ENCODE measurements at places on chromosomes 1 and 21.

DNA sequence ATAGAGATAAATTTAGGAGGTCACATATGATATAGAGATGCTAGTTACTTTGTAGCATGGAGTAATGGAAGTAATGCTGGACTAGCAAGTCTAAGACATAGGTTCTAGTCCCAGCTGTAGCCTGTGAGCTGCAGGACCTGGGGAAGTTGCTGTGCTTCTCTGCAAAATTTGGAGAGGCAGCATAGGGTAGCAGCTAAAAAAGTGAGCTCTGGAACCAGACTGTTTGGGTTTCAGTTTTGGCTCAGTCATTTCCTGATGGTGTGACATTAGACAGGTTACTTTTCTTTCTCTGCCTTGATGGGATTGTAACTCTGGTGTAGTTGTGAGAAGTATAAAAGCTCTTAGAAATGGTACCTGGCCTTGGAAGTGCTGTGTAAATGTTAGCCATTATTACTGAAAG, 3.3 kb downstream of the METTL13 start:
- no peak for DNase-seq

GRCh38 chr1:170284951-170285350, 139.2 kb downstream of the NTMT2 start:
- no peak for DNase-seq

DNA sequence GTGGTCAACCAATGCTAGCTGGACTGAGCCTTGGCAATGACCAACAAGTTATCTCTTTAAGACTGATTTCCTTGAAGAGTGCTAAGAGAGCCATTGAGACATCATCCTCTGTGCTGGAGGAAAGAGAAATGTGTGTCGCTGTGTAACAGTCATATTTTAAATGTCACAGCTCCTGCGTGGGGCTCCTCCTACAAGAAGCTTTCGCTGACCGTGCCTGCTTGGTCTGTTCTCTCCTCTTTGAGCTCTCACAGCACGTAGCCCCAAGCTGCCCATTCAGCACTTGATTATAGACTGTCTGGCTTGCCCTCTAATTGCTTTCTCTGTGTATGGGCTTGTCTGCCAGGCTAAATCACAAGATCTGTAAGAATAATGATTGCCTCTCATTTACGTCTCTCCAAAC, 221.3 kb downstream of the FOXD2 start:
- DNase-seq = no peak

- no peak for DNase-seq
Measured at GRCh38 chr21:42747276-42747701, 93.9 kb downstream of the PDE9A start.

GRCh38 chr1:53696990-53697389, 42.0 kb downstream of the GLIS1 start:
- DNase-seq = no peak

- DNase-seq = no peak
Measured at GRCh38 chr1:236657398-236657797, 28.9 kb upstream of the ACTN2 start.

DNA sequence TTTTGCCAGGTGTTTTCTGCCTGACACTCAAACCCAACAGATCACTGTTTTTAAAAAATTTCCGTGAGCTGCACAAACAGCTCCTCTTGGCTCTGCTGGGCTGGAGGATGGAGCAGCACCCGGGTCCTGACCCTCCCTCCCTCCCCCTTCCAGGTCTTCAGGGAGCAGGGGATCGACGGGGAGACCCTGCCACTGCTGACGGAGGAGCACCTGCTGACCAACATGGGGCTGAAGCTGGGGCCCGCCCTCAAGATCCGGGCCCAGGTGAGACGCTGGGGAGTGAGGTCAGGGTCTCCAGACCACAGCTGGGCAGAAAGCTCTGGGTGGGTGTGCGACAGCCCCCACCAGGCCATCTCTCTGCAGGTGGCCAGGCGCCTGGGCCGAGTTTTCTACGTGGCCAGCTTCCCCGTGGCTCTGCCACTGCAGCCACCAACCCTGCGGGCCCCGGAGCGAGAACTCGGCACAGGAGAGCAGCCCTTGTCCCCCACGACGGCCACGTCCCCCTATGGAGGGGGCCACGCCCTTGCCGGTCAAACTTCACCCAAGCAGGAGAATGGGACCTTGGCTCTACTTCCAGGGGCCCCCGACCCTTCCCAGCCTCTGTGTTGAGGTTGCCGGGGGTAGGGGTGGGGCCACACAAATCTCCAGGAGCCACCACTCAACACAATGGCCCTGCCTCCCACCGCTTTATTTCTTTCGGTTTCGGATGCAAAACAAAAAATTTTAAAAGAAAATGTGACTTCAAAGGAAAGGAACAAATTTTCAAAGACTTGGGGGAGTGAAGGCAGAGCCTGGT, 15.3 kb downstream of the NOC2L start:
- no peak for DNase-seq

- no peak for DNase-seq
Measured at GRCh38 chr1:162390396-162391185, 9.1 kb downstream of the C1orf226 start.

- no peak for DNase-seq
Measured at GRCh38 chr1:227849251-227849650, 33.8 kb downstream of the PRSS38 start.

DNA sequence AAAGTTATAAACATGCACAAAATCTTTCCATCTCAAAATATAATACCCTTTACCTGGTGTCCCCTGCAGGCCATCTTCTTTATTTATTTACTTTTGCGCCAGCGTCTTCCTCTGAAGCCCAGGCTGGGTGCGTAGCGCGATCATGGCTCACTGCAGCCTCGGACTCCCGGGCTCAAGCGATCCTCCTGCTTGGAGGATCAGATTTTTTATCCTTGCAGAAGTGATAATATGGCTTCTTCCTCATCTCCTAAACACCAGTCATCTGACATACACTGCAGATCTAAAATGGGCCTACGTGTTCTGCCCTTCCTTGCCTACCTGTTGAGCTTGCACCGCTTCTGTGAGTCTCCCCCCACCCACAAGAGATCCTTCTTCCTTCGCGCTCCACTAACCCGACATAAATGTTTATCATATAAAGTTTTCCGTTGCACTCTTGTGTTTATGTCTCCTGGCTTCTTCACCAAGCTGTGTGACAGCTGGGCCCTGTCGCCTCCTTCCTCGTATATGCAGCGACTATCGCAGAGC, 506 bp upstream of the SRP9 start:
- no peak for DNase-seq

- DNase-seq = no peak
Measured at GRCh38 chr21:17386498-17386897, 126.3 kb upstream of the CXADR start.

DNA sequence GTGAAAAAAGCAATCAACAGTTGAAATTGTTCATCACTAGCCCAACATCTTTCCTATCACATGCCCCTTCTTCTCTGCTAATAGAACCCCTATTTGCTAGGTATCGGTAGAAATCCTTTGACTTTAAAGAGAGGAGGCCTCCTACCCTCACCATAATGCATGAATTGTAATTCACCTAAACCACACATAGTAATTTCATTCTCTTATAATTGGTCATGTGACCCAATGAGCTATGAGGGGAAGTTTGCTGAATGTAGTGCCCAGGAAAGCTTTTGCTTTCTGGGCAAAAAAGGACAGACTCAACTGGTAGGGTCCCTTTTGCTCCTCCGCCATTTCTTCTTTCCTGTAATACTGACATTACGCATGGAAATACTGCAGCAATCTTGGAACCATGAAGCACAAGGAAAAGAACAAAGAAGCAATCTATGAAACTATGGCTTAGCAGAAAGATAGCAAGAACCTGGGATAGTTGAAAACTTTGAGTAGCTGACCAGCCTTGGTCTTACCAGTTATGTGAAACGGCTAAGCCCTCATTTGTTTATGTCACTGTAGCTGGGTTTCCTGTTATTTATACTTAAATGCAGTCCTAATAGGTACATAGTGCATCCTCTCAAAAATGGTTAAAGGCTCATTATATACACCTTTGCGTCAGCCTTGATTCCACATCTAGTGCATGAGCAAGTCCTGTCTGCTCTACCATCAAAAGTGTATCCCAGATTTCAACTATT, 10.2 kb upstream of the CHI3L2 start:
- no peak for DNase-seq

- DNase-seq = no peak
Measured at GRCh38 chr1:58721247-58721820, 21.5 kb upstream of the MYSM1 start.

DNA sequence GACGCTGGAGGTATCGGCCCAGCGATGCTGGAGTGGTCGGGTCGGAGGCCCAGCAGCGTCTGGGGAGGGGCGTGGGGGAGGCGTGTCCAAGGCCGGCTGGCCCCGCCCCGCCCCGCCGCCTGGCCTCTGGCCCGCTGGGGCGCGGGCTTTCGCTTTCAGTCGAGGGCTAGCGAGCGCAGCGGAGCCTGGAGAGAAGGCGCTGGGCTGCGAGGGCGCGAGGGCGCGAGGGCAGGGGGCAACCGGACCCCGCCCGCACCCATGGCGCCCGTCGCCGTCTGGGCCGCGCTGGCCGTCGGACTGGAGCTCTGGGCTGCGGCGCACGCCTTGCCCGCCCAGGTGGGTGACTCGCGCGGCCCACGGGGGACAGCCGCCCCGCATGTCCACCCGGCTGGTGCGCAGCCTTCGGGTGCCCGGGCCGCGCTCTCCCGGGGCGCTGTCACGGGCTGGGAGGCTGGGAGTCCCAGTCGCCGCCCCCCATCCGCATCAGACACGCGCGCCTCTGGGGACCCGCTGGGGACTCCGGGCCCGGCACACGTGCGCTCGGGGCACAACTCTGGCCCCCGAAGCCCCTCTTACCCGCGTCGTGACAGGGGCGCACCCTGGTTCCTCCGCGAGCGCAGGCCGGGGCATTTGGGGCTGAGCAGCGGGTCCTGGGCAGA, at the start of gene TNFRSF1B:
TSS of gene TNFRSF1B (plus strand) at position 158 of the 659 bp plus-strand sequence. CDS start at position 259, 101 bp downstream.
- peak; percentile 76 for DNase-seq

GRCh38 chr1:91792489-91793071, 93.4 kb downstream of the TGFBR3 start:
- no peak for DNase-seq

GRCh38 chr1:89834083-89834704, 13.4 kb downstream of the LRRC8D start:
- no peak for DNase-seq

DNA sequence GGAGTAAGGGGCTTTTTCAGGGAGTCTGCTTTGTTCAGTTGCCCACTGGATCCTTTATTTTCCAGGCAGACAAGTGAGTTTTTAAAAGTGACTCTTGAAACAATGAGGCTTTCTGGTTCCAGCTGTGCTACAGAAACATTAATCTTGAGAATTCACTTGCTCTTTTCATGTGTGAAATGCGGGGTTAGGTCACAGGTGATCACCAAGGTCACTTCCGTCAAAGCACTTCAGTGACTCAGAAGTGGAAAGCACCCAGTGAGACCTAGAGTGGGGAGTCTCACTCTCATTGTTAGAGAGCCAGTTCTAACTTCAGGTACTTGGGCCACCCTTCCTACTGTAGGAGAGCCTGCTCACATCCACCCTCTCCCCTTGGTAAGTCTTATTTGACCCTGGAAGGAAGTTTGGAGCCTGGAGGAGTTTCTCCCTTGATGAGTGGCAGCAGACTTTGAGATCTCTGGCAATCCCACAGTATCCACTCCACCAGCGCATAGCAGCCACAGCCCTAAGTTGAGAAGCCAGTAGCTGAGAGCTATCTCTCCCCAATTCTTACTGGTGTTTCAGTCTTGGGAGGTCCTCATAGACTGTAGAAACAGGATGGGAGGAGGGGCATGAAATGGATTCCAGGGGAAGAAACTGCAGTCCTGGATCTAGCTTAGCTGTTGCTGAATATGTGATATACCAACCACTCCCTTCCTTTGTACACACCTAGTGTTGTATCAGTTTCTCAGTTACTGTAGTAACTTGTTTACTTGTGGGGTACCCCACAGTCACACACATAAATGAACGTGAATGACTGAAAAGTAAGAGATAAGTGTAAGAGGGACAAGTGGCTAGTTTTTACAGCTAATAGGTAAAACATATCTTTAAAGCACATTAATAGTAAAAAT, 3.1 kb downstream of the TACSTD2 start:
- peak; percentile 30 for DNase-seq

GRCh38 chr1:1124786-1125642, 9.1 kb upstream of the C1orf159 start:
- DNase-seq = no peak

DNA sequence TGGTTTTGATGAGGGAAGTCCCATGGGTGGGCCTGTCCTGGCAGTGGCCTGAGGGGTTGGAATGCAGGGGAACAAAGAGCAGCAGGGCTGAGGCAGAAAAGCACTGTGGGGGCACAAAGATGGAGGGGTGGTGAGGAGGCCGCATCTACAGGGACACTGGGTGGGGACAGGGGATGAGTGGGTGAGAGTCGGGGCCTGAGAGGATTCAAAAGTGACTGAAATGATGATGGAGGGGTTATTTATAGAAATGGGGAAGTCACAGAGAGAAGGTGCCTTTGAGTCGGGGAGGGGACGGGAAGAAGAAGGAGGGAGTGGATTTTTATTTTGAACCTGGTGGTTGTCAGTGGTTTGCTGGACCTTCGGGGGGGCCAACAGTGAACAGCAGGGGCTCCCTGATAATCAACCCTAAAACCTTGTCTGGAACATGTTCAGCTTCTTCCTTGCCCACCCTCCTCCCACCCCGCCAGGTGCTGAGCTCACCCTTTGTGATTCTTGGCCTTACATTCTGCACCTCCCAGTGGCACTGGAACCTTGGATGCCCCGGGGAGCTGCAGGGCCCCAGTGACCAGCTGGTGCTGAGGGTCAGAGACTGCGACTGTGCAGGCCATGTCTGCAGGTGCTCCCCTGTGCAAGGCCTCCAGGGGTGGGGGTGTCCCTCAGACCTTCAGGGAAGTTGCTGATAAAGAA, 42.9 kb downstream of the IER5 start:
- no peak for DNase-seq

DNA sequence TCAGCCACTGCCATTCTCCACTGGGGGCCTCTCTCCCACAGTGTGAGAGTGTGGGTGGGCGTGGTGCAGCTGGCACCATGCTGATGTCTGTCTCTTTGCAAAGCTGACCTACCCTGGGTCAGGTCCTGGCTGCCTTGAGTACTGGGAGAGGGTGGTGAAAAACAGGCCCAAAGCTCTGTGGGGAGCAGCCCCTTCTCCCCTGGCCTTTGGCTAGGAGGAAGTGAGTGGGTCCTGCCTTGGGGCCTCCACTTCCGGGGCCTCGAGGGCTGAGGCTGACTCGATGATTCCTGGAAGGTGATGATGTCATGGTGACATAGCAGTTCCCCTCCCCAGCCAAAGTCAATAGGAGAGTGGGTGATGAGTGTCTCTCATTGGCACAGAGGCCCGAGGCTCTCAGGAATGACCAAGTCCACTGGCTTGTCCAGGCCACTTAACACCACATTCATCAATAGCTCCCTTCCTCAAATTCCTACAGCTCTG, 53.0 kb downstream of the IER5 start:
- DNase-seq = peak; percentile 81

- DNase-seq = no peak
Measured at GRCh38 chr1:60699325-60699724, 383.0 kb upstream of the NFIA start.

GRCh38 chr1:31572323-31573104, 3.8 kb upstream of the TINAGL1 start:
- DNase-seq = no peak

- no peak for DNase-seq
Measured at GRCh38 chr1:24707687-24708086, 37.6 kb upstream of the CLIC4 start.

DNA sequence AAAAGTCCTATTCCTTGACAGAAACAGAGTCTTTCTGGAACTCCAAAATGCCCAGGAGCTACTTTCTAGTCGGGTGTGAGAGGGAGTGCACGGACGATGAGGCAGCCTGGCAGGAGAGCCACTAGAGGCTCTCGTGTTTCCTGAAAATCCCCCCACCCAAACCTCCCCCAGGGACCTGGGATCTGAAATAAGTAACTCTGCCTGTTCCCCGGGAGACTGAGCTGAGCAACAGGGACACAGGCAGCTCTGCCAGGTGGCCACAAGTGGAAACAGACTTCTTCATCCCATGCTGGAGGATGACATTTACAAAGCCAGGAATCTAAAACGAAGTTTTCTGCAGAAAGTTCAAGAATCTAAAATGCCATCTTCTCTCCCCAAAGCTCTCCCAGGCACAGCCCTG, 77.1 kb downstream of the ITPKB start:
- DNase-seq = no peak

Data from activated CD4-positive, alpha-beta T cell treated with anti-CD3 and anti-CD28 coated beads, Interleukin-2, amount 50 U/mL, for 48 hours (primary cell).